Activated CD8-positive, alpha-beta T cell treated with anti-CD3 and anti-CD28 coated beads, Interleukin-2, amount 10 ng/mL, durations not matched to agents 7 days and 5 days (primary cell): ENCODE measurements at places on chromosomes 13 and 19.

- H3K4me3 ChIP-seq = no peak overlapping the region
- peaks cover 6% of the 10 kb centered on the region for H3K4me1 ChIP-seq
- no peaks in the 10 kb centered on the region for H3K27me3 ChIP-seq
- no peak for DNase-seq
- no peaks in the 10 kb centered on the region for H3K36me3 ChIP-seq
Measured at GRCh38 chr13:33524086-33524485, 238.5 kb upstream of the STARD13 start.

- peaks cover 68% of the 10 kb centered on the region for H3K36me3 ChIP-seq
- no peak for DNase-seq
- peak overlapping the region; percentile 70 for H3K4me3 ChIP-seq
- peaks cover 52% of the 10 kb centered on the region for H3K4me1 ChIP-seq
- no peaks in the 10 kb centered on the region for H3K27me3 ChIP-seq
- H3K27ac ChIP-seq = peak overlapping the region; percentile 73
Measured at GRCh38 chr19:1274852-1275259, 474 bp upstream of the FAM174C start.

- H3K36me3 ChIP-seq = no peaks in the 10 kb centered on the region
- H3K4me1 ChIP-seq = no peaks in the 10 kb centered on the region
- no peak overlapping the region for H3K4me3 ChIP-seq
- H3K27ac ChIP-seq = no peak overlapping the region
Measured at GRCh38 chr19:14843578-14843977, 5.1 kb downstream of the OR7A10 start.

GRCh38 chr19:29083863-29084262, 129.1 kb downstream of the UQCRFS1 start:
- H3K27ac ChIP-seq = no peak overlapping the region
- no peak overlapping the region for H3K4me3 ChIP-seq
- DNase-seq = no peak

GRCh38 chr13:21436582-21436981, 22.5 kb downstream of the ZDHHC20 start:
- no peaks in the 10 kb centered on the region for H3K27me3 ChIP-seq
- H3K4me3 ChIP-seq = no peak overlapping the region
- H3K27ac ChIP-seq = peak overlapping the region; percentile 62
- no peak for DNase-seq
- peaks cover 49% of the 10 kb centered on the region for H3K36me3 ChIP-seq
- H3K4me1 ChIP-seq = peaks cover 28% of the 10 kb centered on the region

DNA sequence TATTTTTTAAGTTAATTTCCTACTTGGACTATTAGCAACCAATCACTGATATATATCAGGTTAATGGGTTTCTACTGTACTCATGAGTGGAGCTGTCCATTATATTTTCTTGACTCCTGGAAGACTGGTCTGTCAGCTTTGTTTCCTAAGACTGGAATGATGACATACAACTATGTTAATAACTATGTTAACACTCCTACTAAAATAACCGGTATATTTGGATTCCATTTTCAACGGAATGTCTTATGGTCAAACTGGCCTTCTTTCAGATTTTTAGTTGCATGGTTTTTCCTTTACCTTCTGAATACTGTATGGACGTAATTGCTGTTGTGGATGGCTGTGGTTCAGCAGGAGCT, 45.8 kb upstream of the GPI start:
- no peak overlapping the region for H3K4me3 ChIP-seq
- no peak for DNase-seq
- H3K36me3 ChIP-seq = peaks cover 3% of the 10 kb centered on the region
- no peaks in the 10 kb centered on the region for H3K27me3 ChIP-seq
- H3K27ac ChIP-seq = no peak overlapping the region
- H3K4me1 ChIP-seq = peaks cover 13% of the 10 kb centered on the region

DNA sequence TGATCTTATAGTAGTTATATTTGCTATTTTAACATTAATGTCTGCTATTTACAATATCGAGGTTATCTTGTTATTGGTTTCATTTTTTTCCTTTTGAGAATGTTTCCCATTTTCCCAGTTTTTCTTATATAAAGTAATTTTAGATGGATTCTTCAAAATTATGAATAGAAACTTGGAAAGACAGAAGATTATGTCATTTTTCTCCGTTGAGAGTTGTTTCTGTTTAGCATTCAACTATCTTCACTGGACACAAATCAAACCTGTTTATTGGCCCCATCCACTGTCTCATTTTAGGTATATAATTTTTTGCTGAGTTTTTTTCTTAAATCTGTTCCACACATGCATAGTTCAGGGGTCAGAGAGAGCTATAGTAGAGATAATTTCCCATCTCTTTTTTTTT, 1430.9 kb upstream of the MIR17HG start:
- DNase-seq = no peak
- H3K4me1 ChIP-seq = no peaks in the 10 kb centered on the region
- no peaks in the 10 kb centered on the region for H3K27me3 ChIP-seq
- no peak overlapping the region for H3K4me3 ChIP-seq

DNA sequence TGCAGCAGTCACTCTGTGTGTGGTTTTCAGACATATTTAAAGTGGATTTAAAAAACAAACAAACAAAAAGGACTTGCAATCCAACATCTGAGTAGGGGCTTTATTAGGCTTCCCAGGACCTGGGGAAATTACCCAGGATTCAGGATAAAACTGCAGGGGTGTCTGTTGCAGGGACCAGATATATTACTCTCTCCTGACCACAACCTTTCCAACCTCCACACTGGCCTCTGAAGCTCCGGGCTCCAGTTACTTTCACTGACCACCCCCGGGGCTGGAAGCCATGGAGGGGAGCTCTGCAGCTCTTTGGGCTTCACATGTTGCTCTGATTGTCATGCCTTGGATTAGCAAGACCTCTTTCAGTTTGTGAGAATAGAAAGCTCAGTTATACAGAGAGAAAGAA, 75.2 kb downstream of the INSR start:
- DNase-seq = no peak
- no peaks in the 10 kb centered on the region for H3K36me3 ChIP-seq
- no peak overlapping the region for H3K4me3 ChIP-seq
- peaks cover 4% of the 10 kb centered on the region for H3K27me3 ChIP-seq
- no peak overlapping the region for H3K27ac ChIP-seq

- peaks cover 44% of the 10 kb centered on the region for H3K4me1 ChIP-seq
- peaks cover 52% of the 10 kb centered on the region for H3K36me3 ChIP-seq
- H3K27ac ChIP-seq = no peak overlapping the region
- no peak overlapping the region for H3K4me3 ChIP-seq
- no peak for DNase-seq
Measured at GRCh38 chr13:32528358-32528757, 10.2 kb downstream of the N4BP2L2 start.

DNA sequence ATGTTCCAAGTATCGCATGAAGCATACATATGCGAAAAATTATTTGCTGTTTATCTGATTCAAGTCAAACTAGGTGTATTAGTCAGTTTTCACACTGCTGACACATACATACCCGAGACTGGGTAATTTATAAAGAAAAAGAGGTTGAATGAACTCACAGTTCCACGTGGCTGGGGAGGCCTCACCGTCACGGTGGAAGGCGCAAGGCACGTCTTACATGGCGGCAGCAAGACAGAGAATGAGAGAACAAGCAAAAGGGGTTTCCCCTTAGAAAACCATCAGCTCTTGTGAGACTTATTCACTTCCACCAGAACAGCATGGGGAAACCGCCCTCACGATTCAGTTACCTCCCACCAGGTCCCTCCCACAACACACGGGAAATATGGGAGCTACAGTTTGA, 13.0 kb upstream of the PROZ start:
- no peaks in the 10 kb centered on the region for H3K36me3 ChIP-seq
- no peaks in the 10 kb centered on the region for H3K4me1 ChIP-seq
- H3K4me3 ChIP-seq = no peak overlapping the region
- no peak overlapping the region for H3K27ac ChIP-seq
- no peak for DNase-seq

GRCh38 chr19:34300962-34301361, 46.6 kb downstream of the GARRE1 start:
- no peak for DNase-seq
- H3K4me3 ChIP-seq = no peak overlapping the region

GRCh38 chr19:28377077-28377476, 835.9 kb downstream of the UQCRFS1 start:
- H3K4me3 ChIP-seq = no peak overlapping the region
- no peaks in the 10 kb centered on the region for H3K4me1 ChIP-seq
- H3K27ac ChIP-seq = no peak overlapping the region
- DNase-seq = no peak
- no peaks in the 10 kb centered on the region for H3K36me3 ChIP-seq

GRCh38 chr19:33399081-33399744, 25.7 kb downstream of the CEBPG start:
- no peaks in the 10 kb centered on the region for H3K36me3 ChIP-seq
- H3K27me3 ChIP-seq = no peaks in the 10 kb centered on the region

GRCh38 chr13:99237981-99238662, 20.1 kb downstream of the GPR18 start:
- peak overlapping the region; percentile 67 for H3K4me3 ChIP-seq
- no peaks in the 10 kb centered on the region for H3K27me3 ChIP-seq
- H3K36me3 ChIP-seq = peaks cover 50% of the 10 kb centered on the region
- H3K27ac ChIP-seq = peak overlapping the region; percentile 90

DNA sequence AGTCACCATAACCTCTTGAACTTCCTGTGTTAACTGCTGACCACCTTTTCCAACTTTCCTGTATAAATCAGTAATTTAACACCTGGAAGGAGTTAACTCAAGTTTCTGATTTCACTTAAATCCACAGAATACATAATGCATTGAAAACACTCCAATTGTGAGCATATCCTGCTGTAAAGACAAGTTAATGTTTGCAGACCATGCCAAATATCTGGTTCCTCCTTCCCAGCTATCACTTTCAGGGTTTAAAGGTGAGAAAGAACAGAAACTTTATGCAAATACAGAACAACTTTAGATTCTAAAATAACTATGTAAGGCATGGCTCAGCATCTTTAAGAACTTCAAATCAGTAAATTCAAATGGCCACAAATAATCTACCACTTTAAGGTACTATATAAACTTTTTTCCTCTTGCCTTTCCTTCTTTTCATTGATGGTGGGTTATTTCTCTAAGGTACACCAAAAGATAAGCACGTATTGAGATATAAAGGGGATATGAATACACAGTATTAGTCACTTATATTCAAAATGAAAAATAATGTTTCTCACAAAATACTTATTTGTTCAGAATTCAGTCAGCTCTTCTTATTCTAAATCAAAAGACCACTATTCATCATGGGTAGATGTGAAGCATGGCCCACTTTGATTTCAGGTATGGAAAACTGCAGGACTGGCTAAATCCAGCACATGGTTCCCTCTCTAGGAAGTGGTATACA, 6.6 kb upstream of the TPTE2 start:
- no peaks in the 10 kb centered on the region for H3K36me3 ChIP-seq
- DNase-seq = no peak
- no peak overlapping the region for H3K4me3 ChIP-seq

GRCh38 chr19:39829702-39830275, 4.2 kb downstream of the DYRK1B start:
- H3K27me3 ChIP-seq = no peaks in the 10 kb centered on the region
- no peak for DNase-seq
- no peak overlapping the region for H3K4me3 ChIP-seq
- H3K36me3 ChIP-seq = peaks cover 49% of the 10 kb centered on the region
- H3K27ac ChIP-seq = no peak overlapping the region
- H3K4me1 ChIP-seq = peaks cover 42% of the 10 kb centered on the region

GRCh38 chr13:110183910-110184309, 123.0 kb downstream of the COL4A1 start:
- no peak for DNase-seq
- H3K4me3 ChIP-seq = no peak overlapping the region
- H3K36me3 ChIP-seq = no peaks in the 10 kb centered on the region

DNA sequence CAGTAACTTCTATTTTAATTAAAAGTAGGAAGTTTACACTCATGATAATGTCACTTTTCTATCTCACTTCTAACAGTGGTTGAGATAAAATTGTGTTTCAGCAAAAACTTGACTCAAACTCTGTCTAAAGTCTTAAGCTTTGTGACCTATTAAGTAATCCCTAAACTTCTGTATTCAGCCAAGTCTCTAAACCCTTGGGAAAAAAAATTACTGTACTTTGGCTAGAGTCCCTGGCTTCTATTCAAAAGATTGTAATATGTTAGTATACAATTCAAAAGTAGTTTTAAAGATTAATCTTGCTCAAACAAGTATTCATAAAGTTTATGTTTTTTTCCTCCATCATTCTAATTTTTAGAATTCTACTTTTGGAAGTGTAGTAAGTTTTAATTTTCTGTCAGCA, 1248.8 kb downstream of the UQCRFS1 start:
- no peaks in the 10 kb centered on the region for H3K4me1 ChIP-seq
- DNase-seq = no peak
- no peak overlapping the region for H3K4me3 ChIP-seq
- no peak overlapping the region for H3K27ac ChIP-seq
